ENCODE measurements at places on chromosomes 2 and 18.
A peak's percentile ranks its signal among the peaks of the same experiment; 100 is the strongest.

DNA sequence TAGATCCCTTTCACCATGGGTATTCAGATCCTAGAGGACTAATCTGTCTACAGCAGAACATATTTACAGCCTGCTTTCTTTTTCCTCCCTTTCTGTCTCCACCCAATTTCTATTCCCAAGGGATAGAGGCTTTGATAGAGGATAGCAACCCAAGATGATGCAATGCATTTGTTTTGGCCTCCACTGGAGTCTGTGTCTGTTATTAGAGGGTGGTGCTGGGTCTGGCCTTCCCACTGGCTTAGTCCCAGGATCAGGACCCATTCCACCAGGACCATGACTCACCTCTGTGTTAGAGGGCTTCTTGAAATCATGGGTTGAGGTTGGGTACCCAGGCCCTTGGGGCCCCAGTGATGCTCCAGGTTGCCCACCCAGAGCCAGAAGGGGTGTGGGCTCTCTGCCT, 239.7 kb upstream of the TNP1 start:
- no peak for DNase-seq

DNA sequence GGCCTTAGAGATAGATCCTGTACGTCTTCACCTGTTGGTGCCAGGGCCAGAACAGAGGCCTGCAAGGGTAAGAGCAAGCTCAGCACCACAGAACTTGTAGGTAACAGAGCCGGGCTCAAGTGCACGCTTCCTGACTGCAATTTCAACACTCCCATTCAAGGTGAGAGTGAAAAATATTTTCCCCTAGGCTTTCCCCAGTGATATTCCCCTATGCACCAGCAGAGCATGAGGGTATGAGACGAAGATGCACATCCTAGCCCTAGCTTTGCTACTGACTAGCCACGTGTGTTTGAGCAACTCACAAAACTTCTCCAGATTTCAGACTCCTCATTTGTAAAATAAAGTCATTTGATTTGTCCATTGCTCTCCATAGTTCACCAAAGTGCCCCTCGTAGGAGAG, 411.6 kb downstream of the ZNF521 start:
- no peak for DNase-seq

GRCh38 chr2:64812285-64812684, 158.6 kb upstream of the SERTAD2 start:
- DNase-seq, result no peak

DNA sequence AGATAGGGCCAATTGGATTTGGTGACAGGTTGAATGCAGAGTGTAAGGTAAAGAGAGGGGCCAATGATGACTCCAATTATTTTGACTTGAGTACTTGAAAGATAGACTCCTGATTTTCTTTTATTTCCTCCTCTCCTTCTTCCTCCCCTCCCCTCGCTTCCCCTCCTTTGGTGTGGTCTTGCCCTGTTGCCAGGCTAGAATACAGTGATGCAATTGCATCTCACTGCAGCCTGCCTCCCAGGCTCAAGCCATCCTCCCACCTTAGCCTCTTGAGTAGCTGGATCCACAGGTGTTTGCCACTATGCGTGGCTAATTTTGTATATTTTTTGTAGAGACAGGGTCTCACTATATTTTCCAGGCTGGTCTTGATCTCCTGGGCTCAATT, 2.3 kb downstream of the DGUOK start:
- no peak for DNase-seq

DNA sequence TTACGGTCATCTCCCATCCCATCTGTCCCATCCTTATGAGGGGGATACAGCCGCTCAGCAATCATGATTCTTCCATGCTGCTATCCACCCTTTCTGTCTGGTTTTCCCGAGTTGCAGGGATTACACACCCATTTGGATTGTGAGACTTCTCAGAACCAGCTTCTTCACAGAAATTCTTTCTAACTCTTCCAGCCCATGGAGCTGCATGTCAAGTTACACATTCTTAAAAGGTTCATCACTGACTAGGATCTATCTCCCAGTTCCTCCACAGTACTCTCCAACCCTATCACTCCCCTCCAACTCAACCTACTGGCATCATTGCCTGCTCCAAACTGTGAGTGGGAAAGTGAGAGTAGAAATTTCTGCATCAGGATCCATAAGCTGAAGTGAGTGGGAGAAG, 558.2 kb upstream of the TNP1 start:
- DNase-seq, result no peak

DNA sequence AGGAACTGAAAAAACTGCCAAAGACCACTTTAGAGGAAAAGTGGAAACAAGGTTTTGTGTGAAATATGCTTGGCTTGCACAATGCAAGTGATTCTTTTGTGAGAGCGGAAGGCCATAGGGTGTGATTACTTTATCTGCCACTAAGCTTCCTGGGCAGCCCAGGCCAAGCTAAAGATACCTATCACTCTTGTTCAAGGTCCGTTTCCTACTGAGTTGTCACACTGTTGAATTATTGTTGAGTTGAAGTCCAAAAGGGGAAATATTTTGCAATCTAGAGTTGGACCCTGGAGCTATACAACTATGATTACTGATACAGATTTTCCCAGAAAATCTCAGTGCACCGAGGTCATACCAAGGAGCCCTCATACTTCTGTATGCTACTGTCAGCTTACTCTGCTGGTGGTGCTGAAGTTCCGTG, 72.7 kb upstream of the CTAGE1 start:
- DNase-seq, result no peak

DNA sequence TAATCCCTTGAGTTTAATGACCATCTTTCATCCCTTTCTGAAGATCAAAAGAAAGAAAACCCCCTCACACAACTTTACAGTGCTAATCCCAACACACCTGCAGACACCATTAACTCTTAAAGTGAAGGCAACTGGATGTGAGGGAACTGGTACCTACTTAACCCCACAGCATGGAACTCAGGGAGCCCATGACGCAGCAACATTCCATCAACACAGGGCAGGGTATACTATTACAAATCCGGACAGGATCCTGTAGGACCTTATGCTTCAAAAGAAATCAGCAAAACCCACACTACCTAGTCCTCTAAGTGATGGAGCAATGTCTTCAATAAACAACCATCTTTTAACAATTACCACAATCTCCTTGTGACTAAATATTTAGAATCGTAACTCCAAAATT, 78.6 kb downstream of the FARSB start:
- no peak for DNase-seq

DNA sequence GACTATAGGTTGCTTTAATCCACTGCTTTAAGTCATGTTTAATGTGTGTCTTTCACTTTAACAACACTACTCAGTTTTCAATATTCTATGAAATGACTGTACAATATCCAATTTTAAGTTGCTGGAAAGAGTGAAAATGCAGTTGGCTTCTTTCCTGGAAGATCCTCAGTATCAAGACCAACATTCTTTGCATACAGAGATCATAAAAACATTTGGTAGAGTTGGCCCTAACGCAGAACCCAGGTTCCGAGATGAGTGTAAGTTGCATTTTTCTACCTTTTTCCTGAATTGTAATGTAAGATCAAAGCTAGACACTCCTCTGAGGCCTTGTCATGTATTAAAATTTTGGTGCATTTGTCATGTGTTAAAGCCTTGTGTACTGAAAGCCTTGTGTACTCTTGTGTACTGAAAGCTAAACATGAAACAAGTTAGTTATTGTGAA, 42.9 kb upstream of the TNFRSF11A start:
- no peak for DNase-seq

DNA sequence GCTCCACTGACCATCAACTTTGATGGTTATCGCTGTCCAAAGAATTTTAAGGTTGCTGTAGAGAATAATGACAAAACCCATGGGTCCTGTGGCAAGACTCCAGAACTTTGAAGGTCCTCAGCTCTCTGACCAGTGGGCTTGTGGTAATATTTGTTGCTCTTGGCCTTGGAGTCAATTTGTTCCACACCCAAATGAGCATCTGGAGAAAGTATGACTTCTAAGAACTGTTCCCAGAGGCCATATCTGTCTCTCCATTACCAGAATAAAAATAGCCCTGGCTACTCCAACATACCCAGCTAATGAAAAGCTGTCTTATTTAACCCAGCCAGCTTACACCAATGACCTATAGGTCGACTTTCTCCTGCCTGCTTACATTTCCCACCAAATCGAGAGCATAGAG, 466.4 kb downstream of the MEIS1 start:
- DNase-seq, result no peak

GRCh38 chr2:129895061-129895460, 84.4 kb upstream of the RAB6C start:
- no peak for DNase-seq

DNA sequence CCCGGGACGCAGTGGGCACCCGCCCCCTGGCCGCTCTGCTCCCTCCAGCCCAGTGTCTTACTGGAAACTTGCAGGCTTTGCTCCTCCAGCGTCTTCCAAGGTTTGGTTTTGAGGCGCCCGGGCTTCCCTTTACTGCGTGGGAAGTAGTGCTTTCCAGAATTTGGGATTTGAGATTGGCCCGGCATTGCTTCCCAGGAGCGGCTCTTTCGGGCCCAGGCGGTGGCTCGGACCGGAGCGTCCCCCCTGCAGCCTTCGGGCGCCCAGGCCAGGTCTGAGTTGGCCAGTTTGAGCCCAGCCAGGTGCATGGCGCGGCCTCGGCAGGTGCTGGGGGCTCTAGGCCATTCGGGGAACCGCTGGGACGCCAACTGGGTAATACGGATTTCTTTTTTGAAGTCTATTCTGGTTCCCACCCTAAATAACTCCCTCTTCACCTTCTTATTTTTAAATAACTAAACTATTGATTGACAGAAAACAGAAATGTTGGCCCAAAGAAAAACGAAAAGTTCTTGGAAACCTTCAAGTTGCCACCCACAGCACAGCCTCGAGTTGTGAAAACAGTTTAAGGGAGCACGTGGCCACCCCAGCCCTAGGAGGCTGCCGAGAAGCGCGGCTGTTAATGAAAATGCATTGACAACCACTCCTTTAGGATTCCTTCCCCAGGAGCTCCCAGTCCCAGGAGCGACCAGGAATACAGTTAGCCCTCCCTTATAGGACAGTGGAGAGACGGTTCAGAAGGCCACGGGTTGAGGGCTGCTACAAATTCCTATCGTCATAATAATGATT, 766 bp downstream of the SNTG2 start:
- no peak for DNase-seq

DNA sequence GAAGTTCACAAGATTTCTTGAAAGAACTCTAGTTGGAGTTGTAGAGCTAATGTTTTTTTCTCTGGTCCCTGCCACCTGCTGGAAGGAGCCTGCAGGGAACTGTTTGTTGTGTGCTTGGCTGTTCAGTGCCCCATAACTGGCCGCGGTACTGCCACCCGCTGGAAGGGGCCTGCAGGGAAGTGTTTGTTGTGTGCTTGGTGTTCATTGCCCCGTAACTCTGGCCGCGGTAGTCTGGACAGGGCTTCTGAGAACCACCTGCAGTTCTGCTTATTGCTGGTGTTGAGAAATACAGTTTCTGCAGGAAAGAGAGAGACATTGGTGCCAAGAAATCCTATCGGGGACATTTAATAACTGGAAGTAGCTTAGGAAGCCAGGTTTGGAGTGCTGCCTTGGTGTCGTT, 58.1 kb downstream of the AGAP1 start:
- DNase-seq, result peak; percentile 8

DNA sequence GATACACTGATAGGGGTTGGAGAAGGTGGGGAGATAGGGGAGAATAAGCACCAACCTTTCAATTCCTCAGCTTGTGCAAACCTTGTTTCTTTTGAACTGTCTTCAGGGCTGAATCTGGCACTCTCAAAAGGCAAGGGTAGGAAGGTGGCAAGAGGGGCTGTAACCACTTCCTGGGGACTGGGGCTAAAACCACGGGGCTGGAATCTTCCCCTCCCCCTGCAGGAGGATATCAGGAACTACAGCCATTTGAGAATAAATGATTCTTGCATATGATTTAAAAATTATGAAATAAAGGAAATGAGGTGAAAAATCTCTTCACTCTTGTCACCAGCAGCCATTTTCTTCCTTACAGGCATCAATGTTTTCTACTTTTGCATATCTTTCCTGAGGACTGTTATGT, 50.8 kb downstream of the ATOH8 start:
- DNase-seq, result no peak

All from Panc1 (cell line).